NCI-H1694 (cell line): ENCODE measurements at places on chromosomes 1 and 21.
A peak's percentile ranks its signal among the peaks of the same experiment; 100 is the strongest.

DNA sequence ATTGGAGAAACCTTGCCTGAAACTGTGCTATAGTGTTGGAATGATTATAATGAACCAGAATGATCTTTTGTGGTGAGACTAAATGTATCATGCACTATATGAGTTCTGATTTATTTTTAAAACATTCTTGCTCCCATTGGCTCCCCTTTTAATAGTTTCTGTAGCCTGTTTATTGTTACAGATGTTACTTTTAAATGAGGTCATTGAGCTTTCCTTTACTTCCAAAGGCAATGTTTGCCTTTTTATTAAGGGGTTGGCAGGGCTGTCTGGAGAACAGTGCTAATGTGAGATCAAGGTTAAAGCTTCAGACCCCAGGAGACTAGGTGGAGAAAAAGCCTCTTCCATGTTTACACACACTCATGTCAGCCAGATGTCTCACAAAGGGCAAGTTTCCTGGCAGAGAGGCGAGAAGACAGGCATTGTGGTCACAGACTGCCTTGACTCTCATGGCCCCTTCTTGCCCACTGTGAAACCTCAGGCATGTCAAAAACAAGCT lies 120.6 kb upstream of the RAVER2 start:
- no peak for DNase-seq

GRCh38 chr1:48817505-48818114 lies 40.9 kb upstream of the BEND5 start:
- no peak for DNase-seq

DNA sequence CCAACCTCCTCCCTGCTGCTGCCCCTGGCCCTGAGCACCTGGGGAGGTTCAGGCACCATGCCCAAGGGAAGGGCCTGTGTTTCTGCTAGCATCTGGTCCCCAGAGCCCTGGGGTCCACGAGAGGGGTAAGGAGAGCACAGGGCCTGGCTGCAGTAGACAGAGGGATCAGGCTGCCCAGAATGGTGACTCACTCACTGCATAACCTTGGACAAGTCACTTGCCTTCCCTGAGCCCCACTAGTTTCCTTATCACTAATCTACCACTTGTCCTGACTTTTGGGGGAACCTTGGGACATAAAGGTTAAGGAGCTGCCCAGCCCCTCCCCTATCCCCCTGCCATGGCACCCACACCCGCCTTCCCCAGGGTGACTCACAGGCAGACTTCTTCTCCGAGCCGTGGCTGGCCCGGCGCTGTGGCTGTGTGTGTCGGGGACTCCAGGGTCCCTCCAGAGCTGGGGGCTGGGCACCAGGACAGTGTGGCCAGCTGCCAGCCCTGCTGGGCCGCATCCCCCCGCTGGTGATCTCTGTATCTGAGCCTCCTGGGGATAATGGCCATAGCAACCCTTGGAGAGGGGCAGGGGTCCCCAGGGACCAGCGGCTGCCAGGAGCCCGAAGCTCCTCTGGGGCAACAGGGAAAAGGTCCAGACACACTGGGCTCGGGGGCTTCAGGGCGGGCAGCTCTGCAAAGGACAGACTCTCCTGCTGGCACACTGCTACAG lies 4.0 kb downstream of the ARHGEF19 start:
- DNase-seq, result no peak

DNA sequence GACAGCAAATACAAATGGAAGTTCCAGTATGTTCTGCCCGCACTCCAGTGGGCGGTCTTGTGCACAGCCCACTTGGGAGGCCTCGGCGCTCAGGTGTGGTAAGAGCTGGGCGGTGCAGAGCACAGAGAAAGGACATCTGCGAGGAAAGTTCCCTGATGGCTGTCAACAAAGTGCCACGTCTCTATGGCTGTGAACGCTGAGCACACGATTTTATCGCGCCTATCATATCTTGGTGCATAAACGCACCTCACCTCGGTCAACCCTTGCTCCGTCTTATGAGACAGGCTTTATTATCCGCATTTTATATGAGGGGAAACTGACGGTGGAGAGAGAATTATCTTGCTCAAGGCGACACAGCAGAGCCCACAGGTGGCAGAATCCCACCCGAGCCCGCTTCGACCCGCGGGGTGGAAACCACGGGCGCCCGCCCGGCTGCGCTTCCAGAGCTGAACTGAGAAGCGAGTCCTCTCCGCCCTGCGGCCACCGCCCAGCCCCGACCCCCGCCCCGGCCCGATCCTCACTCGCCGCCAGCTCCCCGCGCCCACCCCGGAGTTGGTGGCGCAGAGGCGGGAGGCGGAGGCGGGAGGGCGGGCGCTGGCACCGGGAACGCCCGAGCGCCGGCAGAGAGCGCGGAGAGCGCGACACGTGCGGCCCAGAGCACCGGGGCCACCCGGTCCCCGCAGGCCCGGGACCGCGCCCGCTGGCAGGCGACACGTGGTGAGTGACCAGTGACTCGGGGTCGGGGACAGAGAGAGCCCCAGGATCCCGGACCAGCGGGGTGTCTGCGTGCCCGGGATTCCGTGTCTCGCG lies at the start of gene IL12RB2:
Gene IL12RB2, plus strand, starts transcription at position 623 of the 810 bp plus-strand sequence. CDS start 12,496 bp downstream, outside the sequence.
- peak; percentile 8 for DNase-seq

- peak; percentile 9 for DNase-seq
These were observed 63.9 kb downstream of the URB2 start for GRCh38 chr1:229689904-229690303.

DNA sequence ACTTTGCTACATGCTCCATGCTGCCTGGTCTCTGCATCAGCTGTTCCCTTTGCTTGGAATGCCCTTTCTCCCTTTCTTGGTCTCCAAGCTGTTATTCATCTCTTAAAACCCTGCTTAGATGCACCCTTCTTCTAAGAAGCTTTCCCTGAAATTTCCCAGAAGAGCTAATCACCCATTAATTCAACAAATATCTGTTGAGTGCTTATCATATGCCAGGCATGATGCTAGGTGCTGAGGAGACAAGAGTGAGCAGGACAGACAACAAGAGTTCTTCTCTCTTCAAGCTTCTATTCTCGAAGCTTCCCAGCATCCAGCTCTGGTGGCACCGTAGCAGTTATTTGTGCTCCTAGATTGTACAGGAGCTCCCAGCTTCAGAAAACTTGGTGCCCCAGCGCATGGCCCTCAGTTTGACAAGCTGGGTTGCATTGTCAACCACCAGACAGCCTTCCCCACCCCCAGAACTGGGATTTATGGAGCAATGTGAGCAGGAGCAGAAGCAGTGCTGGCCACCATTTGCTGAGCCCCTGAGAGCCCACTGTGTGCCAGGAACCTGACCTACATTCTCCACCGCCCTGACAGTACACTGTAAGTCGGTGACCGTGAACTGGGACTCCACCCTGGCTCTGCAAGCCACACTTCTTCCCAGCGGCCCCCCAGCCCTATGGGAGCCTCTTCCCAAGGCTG lies 68.0 kb upstream of the ACOT11 start:
- no peak for DNase-seq

- no peak for DNase-seq
These were observed 81.2 kb downstream of the SIPA1L2 start for GRCh38 chr1:232548691-232549090.

DNA sequence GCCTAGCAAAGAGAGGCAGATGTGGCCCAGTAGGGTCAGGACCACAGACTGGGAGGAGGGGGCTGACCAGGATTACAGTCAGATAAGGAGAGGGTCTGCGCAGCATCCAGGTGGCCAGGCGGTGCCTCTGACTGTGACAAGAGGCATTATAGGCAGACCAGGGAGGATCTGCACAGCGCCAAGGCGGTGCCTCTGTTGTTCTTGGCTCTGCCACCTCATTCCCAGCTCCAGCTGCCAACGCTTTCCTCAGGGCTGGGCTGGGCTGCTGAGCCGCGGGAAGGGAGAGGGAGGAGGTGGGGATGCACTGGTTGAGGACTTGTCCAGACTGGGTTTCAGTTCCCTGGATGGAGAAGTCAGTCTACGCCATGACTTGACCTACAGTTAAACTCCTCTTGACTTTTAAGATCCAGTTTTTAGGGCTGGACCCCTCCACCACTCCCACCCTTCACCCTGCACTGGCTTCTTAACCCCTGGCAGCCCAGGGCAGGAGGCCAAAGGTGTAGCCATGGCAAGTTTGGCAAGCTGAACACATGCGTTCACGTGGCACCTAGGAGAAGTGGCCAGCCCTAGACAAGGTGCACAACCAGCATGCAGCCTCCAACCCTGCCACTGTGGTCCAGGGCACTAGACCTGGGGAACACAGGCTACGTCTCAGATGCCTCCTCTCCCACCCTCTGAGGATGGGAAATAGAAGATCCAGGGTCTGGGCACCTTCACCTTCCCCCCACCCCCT lies 4.5 kb upstream of the CRABP2 start:
- DNase-seq, result peak; percentile 93

DNA sequence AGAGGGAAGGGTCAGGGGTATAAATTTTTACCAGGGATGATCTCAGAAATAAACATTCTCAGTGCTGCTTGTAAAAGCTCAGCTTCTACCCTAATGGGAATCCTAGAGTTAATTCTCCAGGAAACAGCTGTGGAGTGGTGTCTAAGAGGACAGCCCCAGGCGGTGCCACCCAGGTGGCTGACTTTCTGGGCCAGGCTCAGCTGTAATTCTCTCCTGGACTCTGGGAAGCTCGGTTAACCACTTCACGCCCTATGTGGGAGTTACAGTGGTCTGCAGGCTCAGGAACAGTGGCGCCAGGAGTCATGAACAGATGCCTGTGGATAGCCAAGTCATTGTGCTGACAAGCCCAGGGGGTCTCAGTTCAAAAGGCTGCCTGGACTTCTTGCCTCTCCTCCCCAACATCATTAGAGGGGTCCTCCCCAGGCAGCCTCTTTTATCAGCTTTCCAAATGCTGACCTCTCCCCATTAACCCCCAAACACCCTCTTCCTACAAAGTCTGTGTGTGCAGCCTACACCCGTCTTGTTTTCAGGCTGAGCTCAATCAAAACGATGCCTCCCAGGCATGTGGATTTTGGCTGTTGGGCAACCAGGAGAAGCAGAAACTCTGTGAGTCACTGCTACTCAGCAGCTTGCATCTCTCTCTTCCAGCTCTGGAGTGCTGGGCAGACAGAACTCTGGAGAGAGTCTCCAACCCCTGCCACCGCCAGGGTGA lies 1.2 kb downstream of the HHIPL2 start:
- DNase-seq, result no peak

- no peak for DNase-seq
These were observed 184.7 kb downstream of the ETS2 start for GRCh38 chr21:38990424-38990794.

- peak; percentile 78 for DNase-seq
These were observed at the start of gene ZBTB8A for GRCh38 chr1:32538887-32539583. Gene ZBTB8A (plus strand): TSS chr1:32539427. CDS start chr1:32592932, 53,505 bp downstream.

GRCh38 chr1:95006681-95007080 lies 66.1 kb downstream of the ALG14 start:
- DNase-seq, result peak; percentile 87

GRCh38 chr1:222233444-222234158 lies 314.3 kb downstream of the HHIPL2 start:
- DNase-seq, result no peak

DNA sequence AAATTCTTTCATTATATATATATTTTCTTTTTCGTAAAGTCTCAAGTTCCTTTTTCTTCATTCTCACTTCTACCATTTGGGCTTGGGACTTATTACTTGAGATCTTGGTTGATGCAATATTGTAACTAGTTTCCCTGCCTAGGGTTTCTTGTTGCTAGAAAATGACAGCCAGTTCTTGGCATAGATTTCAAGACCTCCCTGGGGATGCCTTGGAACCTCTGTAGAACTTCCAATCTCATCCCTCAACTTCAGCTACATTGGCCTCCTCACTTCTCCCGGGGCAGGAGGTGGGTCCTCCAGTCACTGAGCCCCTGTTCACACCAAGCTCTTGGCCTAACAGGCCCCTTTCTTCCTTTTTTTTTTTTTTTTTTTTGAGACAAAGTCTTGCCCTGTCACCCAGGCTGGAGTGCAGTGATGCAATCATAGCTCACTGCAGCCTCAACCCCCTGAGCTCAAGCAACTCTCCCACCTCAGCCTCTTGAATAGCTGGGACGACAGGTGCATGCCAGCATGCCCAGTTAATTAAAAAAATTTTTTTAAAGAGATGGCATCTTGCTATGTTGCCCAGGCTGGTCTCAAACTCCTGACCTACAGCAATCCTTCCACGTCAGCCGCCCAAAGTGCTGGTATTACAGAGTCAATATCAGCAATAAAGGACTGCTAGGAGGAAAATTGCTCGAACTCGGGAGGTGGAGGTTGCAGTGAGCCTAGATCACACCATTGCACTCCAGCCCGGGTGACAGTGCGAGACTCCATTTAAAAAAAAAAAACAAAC lies 33.1 kb downstream of the MAP3K7CL start:
- no peak for DNase-seq

- no peak for DNase-seq
These were observed 2.2 kb downstream of the LAMC2 start for GRCh38 chr1:183188240-183188639.

DNA sequence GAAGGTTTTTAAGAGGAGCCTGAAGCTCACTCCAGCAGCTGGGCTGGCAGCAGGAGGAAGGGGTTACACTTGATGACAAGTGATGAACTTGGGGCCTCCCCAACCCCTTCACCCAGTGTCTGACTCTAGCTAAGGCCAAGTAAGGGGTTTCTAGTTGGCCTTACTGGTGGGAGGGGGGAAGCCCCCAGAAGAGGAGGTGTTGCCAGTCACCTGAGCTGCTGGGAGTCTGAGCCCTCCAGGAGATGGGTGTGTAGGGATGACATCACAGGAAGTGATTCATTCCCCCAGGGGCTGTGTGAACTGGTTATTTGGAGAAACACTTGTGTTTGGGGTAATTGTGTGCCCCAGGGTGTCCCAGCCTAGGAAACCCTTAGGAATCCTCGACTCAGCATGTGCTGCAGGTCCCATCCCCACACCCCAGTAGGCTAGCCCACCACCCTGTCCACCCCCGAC lies 3.1 kb downstream of the PADI1 start:
- DNase-seq, result no peak

GRCh38 chr1:241738284-241739078 lies 86.4 kb downstream of the WDR64 start:
- DNase-seq, result no peak
